Epithelial cell of proximal tubule (primary cell): ENCODE measurements at places on chromosomes 16 and 17. TPM values are rescaled to one million over a fixed set of nuclear protein-coding genes. Genes with fewer than 3 reads are reported as not detected.

GRCh38 chr16:66342294-66342900 lies 24.1 kb upstream of the CDH5 start:
- no peak for DNase-seq

DNA sequence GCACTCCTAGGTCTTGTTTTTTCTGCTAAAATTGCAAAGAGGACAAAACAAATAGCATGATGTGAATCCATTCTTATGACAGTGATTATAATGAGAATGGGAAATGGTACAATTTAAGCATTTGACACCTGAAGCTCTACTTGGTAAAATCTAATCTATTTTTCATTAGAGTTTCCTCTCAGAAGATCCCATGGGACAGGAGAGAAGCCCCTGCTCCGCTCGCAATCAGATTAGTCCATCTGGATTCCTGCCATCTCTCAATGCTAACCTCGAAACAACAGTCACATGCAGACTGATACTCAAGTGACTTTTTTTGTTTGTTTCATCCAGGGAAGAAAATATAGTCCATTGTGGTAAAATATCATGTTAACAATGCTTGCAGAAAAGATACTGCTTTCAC lies 107.4 kb upstream of the TOM1L1 start:
- no peak for DNase-seq

GRCh38 chr16:30122604-30123160 lies 338 bp downstream of the MAPK3 start:
- DNase-seq = no peak

GRCh38 chr17:62084585-62084984 lies 19.5 kb upstream of the MED13 start:
- no peak for DNase-seq

- DNase-seq = no peak
Measured at GRCh38 chr17:72642720-72643119, 449.8 kb downstream of the SLC39A11 start.

The KRTAP1-1 gene
- total RNA-seq = not detected in 2 replicates

The ANKS4B gene
- total RNA-seq = not detected in 2 replicates

The PNMT gene
- not detected in 2 replicates for total RNA-seq
